ENCODE measurements at places on chromosomes 11 and 22. TPM values are rescaled to one million over a fixed set of nuclear protein-coding genes. Genes with fewer than 3 reads are reported as not detected.

KCNE3 gene
- total RNA-seq = 10.8 TPM

- DNase-seq = peak; percentile 36
Measured at GRCh38 chr22:26589367-26589844, 526 bp downstream of the TPST2 start.

HTR3B gene
- total RNA-seq = not detected

MSANTD2 gene
- total RNA-seq = 15.0 TPM

- DNase-seq = no peak
Measured at GRCh38 chr11:78573271-78573670, 1.4 kb downstream of the NARS2 start.

- peak; percentile 65 for DNase-seq
Measured at GRCh38 chr22:45285263-45286058, 712 bp downstream of the UPK3A start.

RPS19BP1 gene
- total RNA-seq = 90.4 TPM

- DNase-seq = no peak
Measured at GRCh38 chr11:20041499-20041898, 118.8 kb downstream of the DBX1 start.

- DNase-seq = no peak
Measured at GRCh38 chr11:128339792-128340191, 247.6 kb downstream of the ETS1 start.

GRCh38 chr11:33256031-33256812 is 959 bp upstream of the HIPK3 start:
- DNase-seq = peak; percentile 28

GRCh38 chr11:119729951-119730613 is 1.1 kb upstream of the NECTIN1 start:
- peak; percentile 85 for DNase-seq

GRCh38 chr11:102291831-102292230 is 25.5 kb upstream of the BIRC3 start:
- no peak for DNase-seq

DNA sequence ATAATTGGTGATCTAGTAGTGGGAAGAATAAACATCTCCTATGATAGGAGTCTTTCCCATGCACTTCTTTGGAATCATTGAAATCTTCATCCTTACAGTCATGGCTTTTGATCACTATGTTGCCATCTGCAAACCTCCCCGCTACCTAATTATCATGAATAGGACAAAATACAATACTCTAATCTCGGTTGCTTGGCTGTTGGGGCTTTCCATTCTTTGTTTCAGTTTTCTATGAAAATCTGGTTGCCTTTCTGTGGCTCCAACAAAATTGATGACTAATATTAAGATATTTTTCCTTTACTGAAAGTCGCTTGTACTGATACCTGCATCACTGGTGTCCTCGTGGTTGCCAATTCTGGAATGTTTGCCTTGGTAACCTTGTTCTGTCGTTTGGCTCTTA is 11.9 kb downstream of the OR4C6 start:
- DNase-seq = no peak

- DNase-seq = no peak
Measured at GRCh38 chr11:19746086-19746485, 33.4 kb downstream of the NAV2 start.

DNA sequence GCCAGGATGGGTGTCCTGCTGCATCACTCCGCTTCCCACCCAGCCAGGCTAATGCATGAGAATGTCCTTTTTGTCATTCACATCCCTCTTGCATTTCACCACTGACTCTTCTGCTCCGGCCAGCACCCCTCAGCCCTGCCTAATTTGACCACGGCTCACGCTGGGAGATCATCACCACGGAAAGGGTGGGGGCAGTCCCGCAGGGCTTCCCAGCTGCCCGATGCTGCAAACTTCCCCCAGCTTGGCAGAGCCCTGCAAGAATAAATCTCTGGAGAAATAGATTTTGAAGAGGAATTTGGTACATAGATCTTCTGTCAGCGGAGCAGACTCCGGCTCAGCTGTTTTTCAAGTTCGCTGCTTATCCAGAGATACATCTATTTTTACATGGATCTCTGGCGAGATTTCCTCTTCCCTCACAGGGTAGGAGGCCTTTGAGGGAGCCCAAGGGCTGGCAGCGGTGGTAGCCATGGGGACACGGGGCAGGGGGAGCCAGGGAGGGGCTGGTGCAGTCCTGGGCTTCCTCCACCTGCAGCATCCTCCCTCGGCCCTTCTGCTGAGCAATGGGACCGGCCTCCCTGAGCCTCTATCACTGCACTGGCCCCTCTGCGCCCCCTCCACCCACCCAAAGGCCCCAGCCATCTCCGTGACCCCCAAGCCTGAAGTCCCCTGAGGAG is 62.6 kb downstream of the BUD13 start:
- no peak for DNase-seq

DNA sequence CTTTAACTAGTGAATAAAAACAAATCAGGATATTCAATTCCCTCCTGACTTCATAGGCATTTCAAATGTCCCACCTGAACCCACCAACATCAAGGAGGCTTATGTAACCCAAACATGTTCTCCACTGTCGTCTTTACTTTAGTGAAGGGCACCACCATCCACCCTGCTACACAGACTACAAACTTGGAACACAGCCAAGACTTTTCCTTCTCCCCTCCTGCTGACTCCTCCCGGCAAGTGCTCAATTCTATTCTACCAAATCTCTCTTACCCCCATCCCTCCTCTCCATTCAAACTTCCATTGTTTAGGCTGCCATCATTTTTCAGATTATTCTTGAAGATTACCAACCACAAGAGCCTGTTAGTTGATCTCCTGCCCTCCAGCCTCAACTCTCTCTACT is 24.3 kb downstream of the SAAL1 start:
- DNase-seq = no peak

DNA sequence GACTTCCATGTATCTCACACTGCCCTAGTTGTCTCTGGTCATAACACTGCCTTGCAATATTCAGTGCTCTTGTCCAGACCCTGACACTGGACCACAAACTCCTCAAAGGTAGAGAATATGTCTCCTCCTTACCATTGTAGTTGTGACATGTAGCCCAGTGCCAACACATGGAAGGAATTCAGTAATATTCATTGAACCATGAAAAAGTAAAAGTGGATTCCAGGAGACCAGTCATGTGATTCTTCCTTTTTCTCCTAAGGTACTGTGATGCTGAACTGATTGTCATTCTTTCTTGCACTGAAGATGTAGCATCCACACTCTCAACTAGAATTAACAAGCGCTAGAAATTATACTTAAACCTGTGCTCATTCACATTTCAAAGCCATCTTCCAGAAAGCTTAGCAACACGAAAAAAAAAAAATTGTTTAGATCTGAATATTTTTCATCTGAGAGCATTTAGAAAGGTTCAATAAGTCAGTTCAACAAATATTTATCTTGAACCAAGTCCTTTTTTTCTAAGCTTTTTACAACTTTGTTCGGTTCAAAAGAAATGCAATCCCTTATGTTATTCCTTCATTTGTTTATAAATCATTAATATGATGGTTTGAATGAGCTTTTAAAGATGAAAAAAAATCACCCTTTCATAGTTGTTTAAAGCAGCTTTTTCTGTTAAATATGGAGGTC is 224.7 kb upstream of the BLID start:
- DNase-seq = peak; percentile 61

- no peak for DNase-seq
Measured at GRCh38 chr11:59923813-59924212, 14.4 kb upstream of the OOSP1 start.

- DNase-seq = no peak
Measured at GRCh38 chr11:44104481-44105294, 9.2 kb downstream of the EXT2 start.

- no peak for DNase-seq
Measured at GRCh38 chr22:27641049-27641795, 160.3 kb downstream of the MN1 start.

PANX2 gene
- total RNA-seq = 1.00 TPM

GRCh38 chr11:75147875-75148263 is 3.0 kb upstream of the SLCO2B1 start:
- no peak for DNase-seq

- DNase-seq = no peak
Measured at GRCh38 chr11:68353118-68353517, 40.7 kb downstream of the LRP5 start.

DNA sequence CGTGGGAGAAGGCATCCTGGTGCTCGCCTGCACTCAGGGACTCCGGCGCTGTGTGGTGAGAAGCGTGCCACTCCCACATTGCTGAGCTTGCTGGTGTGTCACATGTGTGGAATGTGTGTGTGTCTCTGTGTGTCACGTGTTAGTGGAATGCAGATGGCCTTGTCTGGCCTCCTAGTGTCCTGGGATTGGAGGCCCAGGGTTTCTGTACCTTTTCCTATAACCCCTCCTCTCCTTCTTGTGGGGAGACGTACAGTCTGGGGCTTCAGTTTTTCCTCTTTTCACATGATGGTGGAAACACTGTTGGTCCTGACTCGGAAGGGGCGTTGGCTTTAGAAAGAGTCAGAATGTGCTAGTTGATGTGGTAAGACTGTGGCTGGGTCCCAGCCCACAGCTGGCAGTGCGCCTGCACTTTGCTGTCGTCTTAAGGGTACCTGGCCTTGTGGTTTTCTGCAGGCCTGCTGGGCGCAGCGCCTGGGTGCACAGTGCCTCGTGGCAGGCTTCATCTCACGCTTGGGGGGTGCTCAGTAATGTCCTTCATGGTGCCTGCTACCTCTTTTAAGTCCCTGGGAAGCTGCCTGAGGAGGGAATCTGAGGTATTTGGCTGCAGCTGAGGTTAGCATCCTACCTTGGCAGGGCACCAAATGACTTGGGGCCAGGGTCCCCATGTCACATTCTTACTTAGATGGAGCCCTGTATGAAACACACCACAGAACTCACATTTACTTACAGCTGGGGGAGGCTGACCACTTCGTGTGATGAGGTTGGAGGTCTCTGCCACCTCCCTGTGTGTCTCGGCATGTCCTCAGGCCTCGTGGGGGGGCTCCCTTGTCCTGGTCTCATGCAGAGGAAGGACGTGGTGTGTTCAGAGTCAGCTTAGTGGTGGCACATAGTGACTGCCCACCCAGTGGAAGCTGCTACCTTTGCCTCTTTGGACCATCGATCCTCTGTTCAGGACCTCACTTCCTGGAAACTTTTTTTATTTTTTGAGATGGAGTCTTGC is 61.9 kb downstream of the MED15 start:
- DNase-seq = no peak

DNA sequence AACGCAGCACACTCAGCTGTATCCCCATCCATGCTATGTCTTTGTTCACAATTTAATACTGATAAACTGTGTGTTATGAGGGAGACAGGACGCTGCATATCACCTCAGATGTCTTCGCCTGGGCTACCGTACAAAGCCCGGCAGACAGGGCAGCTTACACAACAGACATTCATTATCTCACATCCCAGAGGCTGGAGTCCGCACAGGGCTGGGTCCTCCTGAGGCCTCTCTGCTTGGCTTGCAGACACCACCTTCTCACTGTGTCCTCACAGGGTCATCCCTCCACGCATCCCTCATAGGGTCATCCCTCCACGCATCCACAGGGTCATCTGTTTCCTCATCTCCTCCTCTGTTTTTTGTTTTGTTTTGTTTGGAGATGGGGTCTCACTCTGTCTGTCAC is 61.2 kb downstream of the SHANK2 start:
- no peak for DNase-seq

GRCh38 chr11:64842366-64842759 is 2.1 kb downstream of the CDC42BPG start:
- DNase-seq = no peak

DNA sequence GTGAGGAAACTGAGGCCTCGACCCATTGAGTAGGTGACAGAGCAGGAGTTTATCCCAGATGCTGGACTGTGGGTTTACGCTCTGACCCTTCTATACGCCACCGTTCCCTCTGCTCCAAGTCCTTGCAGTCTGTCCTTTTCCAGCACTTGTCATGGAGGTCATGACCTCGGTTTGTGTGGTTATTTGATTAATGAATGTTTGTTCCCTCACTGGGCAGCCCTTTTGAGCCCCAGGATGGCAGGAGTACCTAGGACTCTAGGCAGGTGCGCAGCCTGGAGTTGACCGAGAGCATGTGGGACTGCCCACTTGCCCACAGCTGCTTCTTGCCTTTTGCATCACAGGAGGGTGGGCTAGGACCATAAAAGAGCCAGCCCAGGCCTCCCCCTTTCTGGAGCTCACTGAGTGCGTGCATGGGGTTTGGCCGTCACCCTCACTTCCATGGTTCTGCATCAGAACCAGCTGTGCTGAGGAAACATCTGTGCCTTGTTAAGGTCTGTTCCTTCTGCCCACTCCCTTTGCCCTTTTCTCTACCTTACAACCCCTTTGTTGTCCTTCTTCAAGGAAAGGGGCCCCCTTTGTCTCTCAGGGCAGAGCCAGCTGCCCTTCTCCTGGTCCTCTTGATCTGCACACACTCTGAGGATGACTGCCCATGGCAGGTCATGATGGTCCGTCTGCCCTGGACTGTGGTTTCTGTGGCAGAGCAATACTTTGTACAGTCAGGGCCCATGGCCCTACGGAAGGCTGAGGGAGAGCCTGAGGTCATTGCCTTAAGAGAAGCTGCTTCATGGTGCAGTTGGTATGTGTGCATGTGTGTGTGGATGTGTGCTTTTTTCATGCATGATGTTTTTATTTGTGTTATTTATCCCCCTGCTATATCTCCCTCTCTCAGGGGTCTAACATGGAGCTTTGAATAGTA is 38.2 kb downstream of the BMAL1 start:
- DNase-seq = no peak

CRYAB gene
- 12.0 TPM for total RNA-seq

GRCh38 chr22:30743257-30744020 is 48.8 kb downstream of the OSBP2 start:
- no peak for DNase-seq

DNA sequence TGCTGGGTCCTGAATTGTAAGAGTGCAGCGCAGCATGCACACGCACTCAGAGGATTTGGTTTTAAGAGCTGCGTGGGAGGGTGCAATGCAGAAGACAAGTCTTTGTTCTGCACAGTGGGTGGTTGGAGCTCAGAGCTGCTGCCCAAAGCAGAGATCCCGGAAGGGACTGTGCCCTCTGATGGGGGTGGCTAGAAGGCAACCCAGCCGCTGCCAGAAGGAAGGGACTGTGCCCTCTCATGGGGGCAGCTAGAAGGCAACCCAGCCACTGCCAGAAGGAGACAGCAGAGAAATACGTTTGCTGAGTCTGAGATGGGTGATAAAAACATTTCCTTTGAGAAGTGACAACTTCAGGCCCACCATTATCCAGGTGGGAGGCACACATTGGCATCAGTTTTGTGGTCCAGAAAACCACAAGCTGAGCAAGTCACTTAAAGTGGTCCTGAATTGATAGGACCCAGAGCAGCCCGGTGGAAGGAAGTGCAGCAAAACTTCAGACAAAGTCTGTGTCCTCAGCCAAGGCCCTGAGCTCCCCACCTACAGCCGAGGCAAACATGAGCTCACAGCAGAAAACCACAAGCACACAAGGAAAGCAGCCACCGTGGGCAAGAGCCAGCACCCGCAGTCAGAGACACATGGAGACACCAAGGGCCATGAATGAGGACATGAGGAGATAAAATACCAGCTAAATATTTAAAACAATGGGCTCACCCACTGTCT is 4.3 kb downstream of the KRTAP5-6 start:
- DNase-seq = no peak

GRCh38 chr11:119027561-119028345 is 2.9 kb downstream of the SLC37A4 start:
- no peak for DNase-seq

GRCh38 chr11:86933891-86934581 is 21.2 kb downstream of the FZD4 start:
- no peak for DNase-seq

- no peak for DNase-seq
Measured at GRCh38 chr11:84722583-84723108, 904.5 kb downstream of the DLG2 start.

TANGO2 gene
- total RNA-seq = 20.7 TPM
